ENCODE measurements at places on chromosomes 6 and 20.

GRCh38 chr20:21101453-21101931 lies 4.7 kb downstream of the LINC00237 start:
- no peak for DNase-seq

DNA sequence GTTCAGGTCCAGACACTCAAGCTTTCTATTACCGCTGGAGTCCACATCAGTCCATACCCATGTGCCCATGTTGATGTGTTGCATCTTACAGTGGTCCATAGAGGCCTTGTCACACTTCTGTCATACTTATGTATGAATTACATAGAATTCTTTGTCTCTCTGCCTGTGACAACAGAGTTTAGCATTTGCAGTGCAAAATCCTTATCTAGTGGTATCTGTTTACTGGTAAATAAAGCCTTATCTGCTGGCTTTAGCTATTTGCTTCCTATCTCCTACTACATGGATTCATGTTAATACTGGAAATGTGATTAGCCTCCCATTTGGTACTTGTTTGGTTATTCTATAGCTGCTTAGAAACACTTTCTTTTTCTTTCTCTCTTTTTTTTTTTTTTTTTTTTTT lies 49.8 kb downstream of the TFAP2B start:
- DNase-seq = no peak

- DNase-seq = no peak
These were observed 13.1 kb downstream of the RAB23 start for GRCh38 chr6:57209030-57209429.

DNA sequence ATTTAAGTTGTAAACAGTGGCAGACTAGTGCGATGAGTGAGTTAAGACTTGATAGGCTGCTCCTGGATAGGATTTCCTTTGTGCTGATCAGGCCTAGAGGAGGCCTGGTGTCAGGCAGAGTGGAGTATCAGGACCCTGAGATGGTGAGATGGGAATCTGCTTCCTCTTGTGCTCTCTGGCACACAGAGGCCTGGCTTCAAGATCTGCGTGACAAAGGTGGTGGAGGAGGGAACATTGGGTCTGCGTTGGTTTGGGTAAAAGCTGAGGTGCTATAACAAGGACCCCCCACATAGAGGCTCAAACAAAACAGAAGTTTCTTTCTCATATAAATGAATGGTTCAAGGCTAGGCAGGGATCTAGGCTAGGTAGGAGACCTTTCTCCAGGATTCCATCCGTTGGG lies 20.3 kb downstream of the SCAND1 start:
- no peak for DNase-seq

DNA sequence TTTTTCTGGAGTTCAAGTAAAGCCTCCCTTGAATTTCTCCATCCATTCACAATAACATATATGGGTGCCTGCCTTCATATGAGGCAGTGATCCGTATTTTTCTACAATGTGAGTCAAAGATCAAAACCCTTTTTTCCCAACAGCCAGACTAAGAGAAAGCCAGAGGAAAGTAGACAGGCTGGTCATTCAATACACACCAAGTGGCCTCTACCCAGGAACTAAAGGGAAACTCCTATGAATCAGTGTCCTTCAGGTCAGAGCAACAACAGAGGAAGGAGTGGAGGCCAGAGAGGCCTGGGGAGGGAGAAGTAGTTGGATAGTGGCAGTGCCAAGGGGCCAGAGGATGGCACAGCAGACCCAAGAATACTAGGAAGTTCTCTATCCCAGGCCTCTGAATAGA lies 23.8 kb downstream of the SIM1 start:
- no peak for DNase-seq

GRCh38 chr20:4916971-4917881 lies 84.1 kb downstream of the SLC23A2 start:
- DNase-seq = no peak

DNA sequence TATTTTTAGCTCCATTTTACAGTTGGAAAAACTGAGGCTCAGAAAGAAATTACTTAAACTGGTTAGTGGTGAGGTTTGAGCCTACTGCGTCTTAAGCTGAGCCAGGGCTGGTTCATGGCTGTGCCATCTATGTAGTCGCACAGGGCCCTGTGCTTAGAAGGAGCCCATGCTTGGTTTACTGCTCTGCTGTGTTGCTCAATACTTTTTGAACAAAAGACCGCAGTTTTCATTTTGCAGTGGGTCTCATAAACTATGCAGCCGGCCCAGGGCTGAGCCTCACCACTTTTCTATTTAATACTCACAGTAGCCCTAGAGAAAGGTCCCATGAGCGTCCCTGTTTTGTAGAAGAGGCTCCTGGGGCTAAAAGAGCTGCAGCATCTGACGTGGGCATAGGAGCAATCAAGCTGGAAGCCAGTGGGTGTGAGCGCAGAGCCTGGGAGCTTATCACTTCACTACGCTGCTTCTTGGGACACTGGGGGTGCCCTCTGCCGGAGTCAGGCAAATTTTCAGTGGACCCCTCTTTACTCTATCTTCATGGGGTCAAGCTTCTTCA lies 501 bp downstream of the SIRPB2 start:
- DNase-seq = no peak

GRCh38 chr20:51591871-51592270 lies 49.4 kb upstream of the NFATC2 start:
- DNase-seq = no peak

- DNase-seq = no peak
These were observed 33.5 kb downstream of the ERMARD start for GRCh38 chr6:169784821-169785340.

- no peak for DNase-seq
These were observed 3.9 kb upstream of the LSM14B start for GRCh38 chr20:62118113-62119043.

GRCh38 chr6:31498748-31499147 lies 803 bp downstream of the MICB start:
- no peak for DNase-seq

GRCh38 chr6:84908304-84908904 lies 144.0 kb upstream of the TBX18 start:
- no peak for DNase-seq

DNA sequence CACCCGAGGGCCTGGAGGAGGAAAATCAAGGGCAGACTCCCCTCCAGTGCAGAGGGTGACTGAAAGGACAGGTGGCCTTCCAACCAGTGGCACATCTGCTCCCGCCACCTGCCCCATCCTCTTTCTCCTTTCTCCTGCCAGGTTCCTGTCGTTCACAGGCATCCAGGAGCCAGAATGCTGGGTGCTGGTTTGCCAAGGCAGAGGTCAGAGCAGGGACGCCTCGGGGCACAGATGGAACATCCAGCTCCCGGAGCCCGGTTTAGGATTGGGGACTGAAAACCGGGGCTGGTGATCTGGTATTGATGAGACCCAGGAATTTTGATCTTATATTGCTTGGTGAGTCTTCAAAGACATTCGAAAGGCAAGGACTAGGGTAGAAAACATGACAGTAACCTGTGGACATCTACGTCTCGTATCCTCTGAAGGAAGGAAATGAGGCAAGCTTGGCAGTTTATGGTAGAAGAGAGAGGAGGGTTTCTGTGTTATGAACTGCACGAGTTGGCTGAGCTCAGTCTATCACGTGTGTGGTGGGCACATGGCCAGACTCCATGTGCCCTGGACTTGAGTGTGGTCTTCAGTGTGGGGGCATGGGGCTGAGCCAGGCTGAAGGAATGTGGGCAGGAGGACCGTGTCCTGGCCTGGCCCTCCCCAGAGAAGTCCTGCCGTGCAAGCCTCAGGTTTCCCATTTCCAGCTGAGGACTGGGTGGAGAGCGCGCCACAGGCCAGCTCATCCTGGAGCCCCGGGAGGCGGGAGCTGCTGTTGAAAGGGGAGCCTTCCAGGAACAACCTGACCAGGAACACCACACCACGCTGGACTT lies 74.2 kb downstream of the IRF4 start:
- DNase-seq = no peak

GRCh38 chr6:52231406-52232127 lies 12.7 kb downstream of the IL17F start:
- no peak for DNase-seq

DNA sequence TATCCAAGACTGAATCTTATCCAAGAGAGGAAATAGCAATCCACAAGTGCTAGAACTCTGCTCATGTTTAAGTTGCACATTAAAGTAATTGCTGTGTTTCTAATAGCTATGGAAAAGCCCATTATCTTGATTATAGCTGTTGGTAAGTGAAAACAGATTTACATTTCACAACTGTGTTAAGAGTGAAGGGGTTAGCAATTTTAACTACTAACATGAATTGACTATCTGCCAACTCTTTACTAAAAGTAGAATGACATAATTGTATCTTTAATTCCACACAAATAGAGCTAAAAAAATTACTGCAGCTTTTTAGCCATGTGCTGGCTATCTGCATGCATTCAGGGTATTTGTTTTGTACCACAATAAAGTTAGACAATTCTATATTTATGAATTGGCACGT lies 277.9 kb upstream of the IRAK1BP1 start:
- DNase-seq = no peak

DNA sequence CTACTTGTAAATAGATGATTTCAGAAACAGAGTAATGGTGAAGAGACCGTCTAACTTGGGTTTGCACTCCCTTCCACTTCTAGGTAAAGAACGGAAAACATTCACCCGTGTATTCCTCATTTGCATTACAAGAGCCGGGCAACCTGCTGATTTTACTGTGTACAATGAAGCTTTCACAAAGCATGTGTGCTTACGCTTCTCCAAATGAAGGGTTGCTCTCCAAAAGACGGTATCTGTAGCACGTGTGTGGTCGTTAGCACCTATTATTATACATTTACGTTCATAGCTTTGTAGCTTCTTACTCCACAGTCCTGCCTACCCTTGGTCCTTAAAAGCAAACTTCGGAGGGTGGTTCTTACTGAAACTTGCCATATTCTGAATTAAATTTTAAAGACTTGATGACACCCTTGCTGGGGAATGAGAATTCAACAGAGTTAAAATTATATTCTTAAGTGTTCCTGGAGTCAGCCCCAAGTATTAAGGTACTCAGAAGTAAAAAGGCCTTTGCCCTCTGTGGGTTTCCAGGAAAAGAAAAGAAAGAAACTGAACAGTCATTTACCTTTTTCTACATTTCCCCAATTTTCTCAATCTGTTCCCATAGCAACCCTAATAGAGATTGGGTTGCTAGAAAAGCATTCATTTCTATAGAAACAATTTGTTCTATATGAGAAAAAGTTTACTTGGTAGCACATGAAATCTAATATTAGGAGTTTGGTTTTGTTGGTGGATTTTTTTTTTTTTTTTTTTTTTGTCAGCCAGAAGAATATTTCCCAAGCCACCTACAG lies 61.9 kb upstream of the KCNG1 start:
- no peak for DNase-seq

DNA sequence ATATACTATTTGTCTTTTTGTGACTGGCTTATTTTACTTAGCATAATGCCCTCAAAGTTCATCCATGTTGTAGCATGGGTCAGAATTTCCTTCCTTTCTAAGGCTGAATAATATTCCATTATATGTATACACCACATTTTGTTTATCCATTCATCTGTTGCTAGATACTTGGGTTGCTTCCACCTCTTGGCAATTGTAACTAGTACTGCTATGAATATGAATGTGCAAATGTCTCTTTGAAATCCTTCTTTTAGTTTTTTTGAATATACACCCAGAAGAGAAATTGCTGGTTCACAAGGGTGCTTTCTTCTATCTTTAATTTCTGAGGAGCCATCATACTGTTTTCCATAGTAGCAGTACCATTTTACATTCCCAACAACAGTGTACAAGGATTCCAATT lies 21.3 kb upstream of the MAP7 start:
- DNase-seq = no peak

GRCh38 chr6:99136488-99136887 lies 188.7 kb upstream of the FBXL4 start:
- DNase-seq = no peak

DNA sequence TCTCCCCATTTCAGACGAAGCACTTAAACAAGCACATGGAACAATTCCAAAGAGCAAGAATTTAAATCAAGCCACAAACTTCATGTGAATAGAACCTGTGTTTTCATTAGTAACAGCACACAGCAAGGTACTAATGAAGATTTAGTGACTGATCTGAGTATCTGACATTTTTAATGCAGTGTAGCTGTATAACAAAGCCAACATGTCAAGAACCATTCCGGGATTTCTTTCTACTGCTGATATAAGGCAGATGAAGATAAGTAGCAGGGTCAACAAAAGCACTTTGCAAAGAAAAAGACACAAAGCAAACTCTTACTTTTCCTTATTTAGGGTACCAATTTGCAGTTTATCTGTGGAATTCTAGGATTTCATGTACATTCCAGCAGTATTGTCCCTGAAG lies 11.3 kb downstream of the SLC17A5 start:
- no peak for DNase-seq

DNA sequence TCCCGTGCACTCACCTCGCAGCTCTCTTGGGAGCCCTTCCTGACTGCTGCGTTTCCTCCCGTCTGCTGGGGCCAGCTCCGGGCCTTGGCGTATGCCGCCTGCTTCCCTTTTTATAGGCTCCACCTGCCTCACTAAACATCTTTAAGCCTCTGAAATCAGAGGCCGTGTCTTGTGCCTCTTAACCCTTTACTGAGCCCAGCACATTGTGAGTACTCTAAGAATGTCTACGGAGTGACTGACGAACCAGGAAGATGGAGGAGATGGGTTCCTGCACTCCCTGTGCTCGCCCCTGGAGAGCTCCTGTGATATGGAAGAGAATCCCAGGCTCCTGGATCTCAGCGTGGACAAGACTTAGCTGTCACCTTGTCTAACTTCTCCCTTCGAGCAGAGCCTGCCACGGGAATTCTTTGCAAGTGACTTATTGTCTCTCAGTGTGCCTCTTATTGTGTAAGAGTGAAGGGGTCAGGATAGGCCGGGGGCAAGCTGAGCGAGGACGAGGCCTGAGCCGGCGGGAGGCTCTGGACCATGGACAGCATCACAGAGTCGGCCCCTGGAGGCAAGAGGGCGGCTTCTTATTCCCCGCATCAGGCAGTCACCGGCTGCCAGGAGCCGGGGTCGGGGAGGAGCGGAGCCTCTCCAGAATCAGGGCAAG lies 70.9 kb upstream of the CCDC167 start:
- no peak for DNase-seq

DNA sequence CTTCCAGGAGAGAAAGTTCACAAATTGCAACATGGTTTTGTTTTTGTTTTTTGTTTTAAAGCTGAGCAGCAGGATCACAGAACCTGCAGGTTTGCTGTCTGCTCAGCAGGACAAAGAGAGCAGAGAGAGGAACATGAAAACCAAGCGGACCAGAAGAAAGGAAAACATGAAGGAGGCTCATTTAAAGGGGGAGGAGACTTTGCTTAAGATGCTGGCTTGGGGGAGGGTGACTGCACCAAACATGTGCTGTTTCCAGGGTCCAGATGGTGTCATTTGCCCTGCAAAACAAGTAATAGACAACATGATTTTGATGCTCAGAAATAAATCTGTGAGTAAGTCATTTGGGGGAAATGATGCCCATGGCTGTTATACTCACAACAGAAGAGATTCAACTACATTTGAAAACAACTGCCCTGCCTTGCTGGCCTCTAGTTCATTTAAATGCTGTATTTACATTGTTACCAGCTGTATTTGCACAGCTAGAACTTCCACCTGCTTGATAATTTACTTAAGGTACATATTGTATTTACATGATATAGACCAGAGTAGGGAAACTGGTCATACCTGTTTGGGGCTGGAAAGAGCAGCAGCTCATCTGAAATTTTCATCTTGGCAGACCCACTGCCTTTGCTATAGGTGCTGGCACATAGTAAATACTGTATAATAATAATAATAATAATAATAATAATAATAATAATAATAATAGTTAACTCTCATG lies 32.2 kb upstream of the CHD6 start:
- no peak for DNase-seq

All from hypothalamus (tissue), 51 donors.